ENCODE measurements at places on chromosomes 4 and X.

- DNase-seq, result peak; percentile 47
These were observed 514.5 kb downstream of the INPP4B start for GRCh38 chr4:142331646-142332045.

DNA sequence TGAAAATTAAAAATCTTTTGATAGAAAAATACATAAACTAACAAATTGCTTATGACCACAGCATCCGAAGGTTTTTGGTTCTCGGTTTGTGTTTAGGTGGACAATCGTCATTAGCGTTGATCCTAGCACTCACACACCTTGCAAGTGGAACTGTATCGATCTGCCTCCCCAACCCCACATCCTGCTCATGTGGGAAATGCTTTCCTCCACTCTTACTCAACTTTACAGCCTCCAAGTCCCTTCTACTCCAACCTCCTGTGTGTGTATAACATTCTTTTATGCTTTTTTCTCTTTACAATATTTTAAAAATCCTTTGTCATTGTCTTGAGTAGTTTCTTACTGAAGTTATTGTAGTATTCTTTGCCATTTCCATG is 15.6 kb upstream of the TMEM131L start:
- DNase-seq, result no peak

DNA sequence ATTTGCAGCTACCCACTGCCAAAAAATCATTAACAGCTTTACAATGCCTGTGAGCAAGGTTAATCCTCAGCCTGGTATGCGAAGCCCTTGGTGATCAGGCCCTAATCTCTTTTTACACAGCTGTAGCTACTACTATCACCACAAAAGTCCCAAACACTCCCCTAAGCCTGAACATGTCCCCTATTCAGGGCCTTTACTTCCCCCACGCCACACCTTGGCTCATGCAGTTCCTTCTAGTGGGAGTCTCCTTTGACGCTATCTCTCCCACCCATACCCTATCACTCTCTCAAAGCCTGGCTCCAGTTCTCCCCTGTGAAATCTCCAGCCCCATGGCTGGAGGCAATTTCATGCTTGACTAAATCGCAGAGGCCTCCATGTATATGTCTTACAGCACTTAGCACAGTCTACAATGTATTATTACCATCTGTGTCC is 90.6 kb upstream of the CBR4 start:
- DNase-seq, result no peak

- no peak for DNase-seq
These were observed 6.8 kb upstream of the DUSP9 start for GRCh38 chrX:153640045-153640686.

- peak; percentile 32 for DNase-seq
These were observed 45.2 kb downstream of the MAGEB17 start for GRCh38 chrX:16212436-16212835.

- no peak for DNase-seq
These were observed 145.6 kb downstream of the POLA1 start for GRCh38 chrX:24839331-24839730.

DNA sequence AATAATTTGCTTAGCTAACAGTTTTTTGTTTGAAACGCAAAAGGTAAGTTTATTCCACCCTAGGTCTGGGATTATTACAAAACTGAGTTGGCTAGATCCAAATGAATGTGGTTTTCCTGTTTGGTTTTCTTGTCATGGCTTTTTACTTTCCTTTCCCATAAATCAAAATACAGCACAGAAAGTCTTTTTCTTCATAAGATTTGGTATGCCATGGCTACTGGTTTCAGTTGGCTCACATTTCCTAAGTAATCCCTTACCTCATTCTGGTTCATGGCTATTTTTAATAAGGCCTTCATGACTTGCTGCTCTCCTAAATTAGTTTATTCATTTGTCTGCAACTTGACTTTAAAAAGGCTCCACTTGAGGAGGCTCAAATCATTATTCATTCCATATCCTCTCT is 12.9 kb upstream of the PAK3 start:
- DNase-seq, result no peak

GRCh38 chr4:47490550-47490949 is 5.5 kb downstream of the ATP10D start:
- DNase-seq, result peak; percentile 56

DNA sequence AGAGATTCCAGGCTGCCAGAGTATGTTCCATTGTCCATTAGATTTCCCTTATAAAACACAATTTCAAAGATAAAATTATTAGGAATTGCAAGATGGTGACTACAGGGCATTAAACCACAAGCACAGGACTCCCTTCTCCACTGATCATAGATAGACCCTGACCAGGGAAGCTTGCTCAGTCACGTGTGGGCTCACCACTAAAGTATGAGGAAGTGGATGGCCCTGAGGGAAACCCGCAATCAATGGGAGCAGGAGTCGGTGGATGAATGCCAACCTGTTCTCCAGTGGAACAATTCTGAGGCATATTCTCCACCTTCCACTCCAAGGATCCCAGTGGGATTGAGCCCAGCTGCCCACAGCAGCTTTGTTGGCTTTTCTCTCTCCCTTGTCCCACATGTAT is 515.7 kb downstream of the BCOR start:
- no peak for DNase-seq

GRCh38 chrX:47960406-47960805 is 43.4 kb downstream of the ZNF182 start:
- DNase-seq, result no peak

DNA sequence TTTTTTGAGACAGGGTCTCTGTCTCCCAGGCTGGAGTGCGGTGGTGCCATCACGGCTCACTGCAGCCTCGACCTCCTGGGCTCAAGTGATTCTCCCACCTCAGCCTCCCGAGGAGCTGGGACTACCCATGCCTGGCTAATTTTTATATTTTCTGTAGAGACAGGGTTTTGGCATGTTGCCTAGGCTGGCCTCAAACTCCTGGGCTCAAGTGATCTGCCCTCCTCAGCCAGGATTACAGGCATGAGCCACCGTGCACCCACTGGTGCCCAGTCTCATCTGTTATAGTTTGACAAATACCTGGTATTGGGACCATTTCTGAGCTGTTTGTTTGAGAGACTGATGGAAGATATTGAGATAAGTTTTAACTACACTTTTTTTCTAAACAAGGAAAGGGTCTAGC is 57.5 kb upstream of the SMIM10 start:
- DNase-seq, result no peak

DNA sequence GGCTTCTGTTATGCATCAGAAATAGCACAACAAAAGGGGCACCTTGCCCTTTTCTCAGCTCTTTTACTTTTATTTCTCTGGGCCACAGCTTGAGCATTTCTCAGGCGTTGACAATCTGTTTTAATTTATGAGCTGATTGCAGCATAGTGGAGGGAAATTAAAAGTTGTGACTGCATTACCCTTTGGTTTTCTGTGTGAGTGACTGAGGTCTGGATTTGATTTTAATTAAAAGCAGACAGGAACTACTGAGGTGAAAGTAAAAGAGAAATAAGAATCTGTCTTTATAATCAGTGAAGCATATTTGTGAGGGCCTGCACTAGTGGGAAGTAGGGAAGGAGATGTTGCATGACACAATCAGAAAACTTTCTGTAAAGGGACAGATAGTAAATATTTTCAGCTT is 43.4 kb upstream of the GEMIN8 start:
- DNase-seq, result no peak

DNA sequence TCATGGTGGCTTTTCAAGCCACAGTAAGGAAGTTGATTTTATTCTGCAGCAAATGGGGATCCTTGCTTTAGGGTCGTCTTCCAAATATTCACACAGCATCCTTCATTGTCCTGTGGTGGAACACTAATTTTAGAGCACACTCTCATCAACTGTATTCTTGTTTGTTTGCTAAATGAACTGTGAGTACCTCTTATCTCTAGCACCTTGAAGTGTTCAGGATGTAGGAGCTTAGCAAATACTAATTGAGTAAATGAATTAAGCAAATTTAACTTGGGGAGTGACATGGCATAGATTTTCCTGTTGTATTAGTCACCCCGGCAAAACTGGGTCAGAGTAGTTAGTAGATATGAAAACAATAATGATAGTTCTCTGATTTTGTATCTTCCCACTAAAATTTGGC is 156.9 kb downstream of the UBE2NL start:
- no peak for DNase-seq

GRCh38 chr4:71882113-71882841 is 98.4 kb upstream of the GC start:
- no peak for DNase-seq

DNA sequence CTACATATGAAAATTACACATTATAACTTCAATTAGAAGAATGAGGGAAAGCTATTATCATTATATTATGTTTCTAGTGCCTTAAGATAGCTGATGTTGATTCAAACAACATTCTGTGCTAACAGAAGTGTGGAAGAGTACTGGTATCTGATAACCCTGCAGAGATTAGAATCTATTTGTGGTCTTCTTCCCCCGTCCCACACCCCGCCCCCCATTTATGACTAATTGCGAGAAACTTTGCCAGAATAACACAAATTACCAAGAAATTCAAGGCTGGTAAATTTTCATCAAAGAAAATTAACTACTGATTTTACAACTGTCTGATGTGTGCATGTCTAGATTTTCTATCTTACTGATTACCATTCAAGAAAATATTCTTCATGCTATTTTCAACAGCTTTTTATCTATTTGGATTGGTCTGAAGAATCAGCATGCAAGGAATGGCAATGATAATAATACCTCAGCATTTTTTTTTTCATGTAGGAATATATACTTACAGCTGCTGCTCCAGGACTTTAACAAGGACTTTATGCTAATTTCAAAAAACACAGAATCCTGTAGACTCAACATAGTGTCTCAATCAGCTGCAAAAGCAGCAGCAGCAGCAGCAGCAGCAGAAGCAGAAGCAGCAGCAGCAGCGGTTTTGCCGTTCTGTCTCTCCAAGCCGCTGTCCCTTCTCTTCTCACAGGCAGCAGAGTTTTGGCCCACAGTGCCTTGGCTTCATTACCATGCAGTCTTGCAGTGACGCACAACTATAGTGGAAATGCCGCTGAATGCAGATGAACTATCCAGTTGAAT is 126.7 kb downstream of the FRYL start:
- peak; percentile 77 for DNase-seq

GRCh38 chr4:153114771-153115321 is 89.4 kb upstream of the TRIM2 start:
- peak; percentile 75 for DNase-seq
